HTR-8/SVneo (cell line): ENCODE measurements at places on chromosomes 7 and 10.
A peak's percentile ranks its signal among the peaks of the same experiment; 100 is the strongest.

DNA sequence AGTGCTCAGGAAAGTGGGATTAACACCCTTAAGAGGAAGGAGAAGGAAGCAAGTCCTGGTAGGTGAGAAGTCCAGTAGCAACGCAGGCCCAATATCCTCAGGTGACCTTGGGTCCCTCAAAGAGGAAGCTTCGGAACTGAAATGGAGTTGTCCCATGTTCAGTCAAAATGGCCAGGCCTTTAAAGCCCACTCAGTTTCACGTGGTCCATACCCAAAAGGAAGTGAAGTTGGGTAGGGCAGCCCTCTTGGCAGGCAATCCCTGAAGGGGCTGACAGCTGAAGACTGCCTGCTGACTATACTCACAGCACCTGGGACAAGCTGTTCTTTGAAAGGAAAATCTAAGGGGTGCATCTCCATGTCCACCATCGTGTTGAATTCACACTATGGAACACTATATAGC is 3.0 kb downstream of the GSAP start:
- no peak for DNase-seq

GRCh38 chr10:50510517-50511473 is 113.0 kb downstream of the SGMS1 start:
- no peak for DNase-seq

DNA sequence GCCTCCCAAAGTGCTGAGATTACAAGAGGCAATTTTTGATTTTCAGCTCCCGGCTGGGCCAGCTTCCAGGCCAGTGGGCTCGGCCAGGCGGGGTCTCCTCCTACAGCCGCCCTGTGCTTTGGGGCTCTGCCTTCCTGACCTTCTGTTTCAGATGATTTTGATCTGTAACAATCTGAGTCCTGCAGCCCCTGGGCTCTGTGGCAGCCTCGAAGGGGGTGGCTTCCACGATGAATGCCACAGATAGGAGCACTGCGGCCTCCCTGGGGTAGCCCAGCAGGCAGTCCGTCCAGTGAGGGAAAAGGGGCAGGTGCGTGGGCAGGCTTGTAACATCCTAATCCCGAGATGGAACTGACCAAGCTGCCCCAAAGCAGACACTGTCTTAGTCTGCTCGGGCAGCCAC is 177.5 kb downstream of the DNAJB6 start:
- no peak for DNase-seq

DNA sequence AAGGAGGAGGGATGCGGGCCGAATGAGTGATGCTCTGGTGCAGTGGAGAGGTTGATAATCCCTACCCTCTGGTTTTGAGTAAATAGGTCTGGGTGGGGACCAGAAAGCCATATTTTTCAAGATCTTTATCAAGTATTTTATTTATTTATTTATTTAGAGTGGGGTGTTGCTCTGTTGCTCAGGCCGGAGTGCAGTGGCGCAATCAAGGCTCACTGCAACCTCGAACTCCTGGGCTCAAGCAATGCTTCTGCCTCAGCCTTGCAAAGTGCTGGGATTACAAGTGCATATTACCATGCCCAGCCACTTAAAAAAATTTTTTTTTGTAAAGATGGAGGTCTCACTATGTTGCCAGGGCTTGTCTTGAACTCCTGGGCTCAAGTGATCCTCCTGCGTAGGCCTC is 21.6 kb downstream of the SVIL start:
- no peak for DNase-seq

GRCh38 chr7:132257253-132257652 is 319.0 kb downstream of the PLXNA4 start:
- DNase-seq, result no peak

- DNase-seq, result no peak
Observed at GRCh38 chr7:55774327-55775050, 88.1 kb downstream of the SEPTIN14 start.

DNA sequence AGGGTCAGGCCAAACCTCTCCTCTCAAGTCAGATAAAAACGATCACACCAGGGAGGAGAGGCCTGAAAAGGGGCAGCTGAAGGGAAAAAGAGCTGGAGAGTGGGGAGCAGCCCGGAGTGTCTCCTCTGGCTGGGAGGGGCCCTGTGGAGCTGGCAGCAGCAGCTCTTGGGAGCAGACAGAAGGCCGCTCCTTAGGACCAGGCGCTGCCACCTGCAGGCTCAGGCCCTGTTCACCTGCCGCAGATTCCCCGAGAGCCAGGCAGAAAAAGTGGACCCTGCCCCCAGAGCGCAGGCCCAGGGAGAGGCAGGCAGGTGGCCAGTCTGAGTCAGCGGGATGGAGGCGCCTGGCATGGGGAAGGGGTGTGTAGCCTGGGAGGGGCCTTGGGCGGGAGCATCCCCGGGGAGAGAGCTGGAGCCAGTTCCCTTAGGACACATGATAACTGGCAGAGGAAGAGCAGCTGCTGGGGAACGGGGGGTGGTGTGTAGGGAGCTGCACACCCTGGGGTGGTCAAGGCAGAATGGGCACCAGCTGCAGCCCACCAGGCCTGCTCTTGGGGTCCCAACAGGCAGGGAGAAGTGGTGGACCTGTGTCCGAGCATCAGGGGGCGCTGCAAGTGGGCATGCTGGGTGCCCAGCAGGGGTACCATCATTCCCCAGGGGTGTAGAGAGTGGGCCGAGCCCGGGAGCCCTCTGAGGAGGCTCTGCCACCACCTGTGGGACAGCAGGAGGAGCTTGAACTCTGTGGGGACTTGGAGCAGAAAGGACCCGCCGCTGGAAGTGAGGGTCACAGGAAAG is 177.2 kb upstream of the RHEB start:
- DNase-seq, result no peak

DNA sequence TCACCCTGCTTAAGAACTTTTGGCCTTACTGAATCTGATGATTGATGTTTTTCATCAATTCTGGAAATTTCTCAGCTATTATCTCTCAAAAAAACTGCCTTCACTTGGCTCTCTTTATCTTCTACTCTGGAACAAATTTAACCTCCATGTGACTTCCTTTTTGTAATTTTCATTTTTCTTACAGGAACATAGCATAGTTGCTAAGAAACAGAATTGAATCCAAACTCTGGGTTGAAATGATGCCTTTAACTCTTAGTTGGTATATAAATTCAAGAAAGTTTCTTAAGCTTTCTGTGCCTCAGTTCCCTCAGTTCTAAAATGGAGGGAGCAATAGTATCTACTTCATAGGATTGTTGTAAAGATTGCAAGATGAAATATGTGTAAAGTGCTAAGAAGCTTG is 19.8 kb downstream of the GPR141 start:
- DNase-seq, result no peak

- DNase-seq, result no peak
Observed at GRCh38 chr7:47185839-47186238, 396.1 kb downstream of the TNS3 start.

DNA sequence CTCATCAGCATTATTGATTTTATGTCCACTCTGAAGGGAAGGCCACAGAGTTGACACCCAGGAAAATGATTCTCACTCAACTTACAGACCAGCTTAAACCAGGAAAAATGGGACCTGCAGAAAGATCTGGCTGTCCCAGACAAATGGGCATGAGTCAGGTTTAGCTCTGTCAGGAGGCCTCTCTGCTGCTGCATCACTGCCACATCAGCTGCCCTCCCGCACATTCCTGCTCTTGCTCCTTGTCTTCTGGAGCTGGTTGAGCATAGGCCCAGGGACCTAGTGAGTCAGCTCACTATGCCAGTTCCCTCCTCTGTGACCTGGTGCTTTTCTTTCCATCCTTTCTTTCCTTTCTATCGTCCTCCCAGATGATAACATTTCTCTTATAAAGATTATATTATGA is 18.8 kb upstream of the SMNDC1 start:
- peak; percentile 50 for DNase-seq

GRCh38 chr10:845526-845925 is 86.0 kb downstream of the LARP4B start:
- no peak for DNase-seq

DNA sequence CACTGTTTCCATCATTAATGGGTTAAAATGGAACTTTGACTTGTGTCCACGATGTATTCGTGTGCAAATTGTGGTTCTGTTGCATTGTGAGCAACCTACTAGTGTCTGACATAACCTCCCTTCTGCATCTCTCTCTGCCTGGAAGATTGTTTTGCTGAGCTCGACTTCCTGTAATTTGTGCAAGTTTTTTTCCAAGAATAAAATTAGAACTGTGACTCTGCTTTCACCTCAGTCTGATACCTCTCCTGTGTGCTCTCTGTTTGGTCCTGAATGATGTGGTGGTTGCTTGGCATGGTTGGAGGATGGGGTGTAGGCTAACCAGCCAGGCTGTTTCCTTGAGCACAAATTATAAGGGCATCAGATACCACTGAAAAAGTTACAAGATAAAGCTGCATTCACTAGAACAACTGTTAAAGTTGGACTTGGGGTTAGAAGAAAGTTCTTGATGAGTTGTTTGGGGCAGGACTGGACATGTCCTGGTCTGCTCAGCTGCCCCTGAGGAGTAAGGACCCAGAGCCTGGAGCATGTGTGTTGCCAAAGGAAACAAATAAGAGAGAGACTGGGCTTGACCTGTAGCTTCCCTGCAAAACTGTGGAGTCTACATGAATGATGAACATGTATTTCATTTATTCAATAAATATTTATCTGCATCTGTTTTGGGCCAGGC is 1.9 kb upstream of the VOPP1 start:
- no peak for DNase-seq

DNA sequence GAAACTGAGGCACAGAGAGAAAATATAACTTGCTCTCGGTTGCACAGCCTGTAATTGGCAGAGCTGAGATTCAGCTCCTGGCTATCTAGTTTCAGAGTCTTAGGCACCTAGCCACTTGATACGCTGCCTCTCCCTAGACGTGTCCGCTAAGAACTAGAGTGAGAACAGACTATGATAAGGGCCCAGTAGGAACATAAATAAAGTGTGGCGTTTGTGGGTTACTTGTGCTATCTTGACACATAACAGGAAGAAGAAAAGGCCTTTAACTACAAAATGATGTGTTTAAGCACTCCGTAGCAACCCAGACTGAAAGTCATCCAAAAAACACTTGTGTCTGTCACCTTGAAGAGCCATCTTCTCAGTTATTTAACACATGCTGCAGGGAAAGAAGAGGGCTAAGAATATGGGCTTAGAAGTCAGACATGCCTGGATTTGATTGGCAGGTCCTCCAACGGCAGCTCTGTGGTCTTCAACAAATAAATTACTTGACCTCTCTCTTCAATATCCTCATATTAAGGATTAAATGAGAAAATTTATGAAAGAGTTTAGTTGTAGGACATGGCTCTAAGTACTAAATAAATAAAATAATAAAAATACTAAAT is 96.2 kb downstream of the SGMS1 start:
- no peak for DNase-seq

- no peak for DNase-seq
Observed at GRCh38 chr7:147438216-147438615, 1152.3 kb upstream of the C7orf33 start.

DNA sequence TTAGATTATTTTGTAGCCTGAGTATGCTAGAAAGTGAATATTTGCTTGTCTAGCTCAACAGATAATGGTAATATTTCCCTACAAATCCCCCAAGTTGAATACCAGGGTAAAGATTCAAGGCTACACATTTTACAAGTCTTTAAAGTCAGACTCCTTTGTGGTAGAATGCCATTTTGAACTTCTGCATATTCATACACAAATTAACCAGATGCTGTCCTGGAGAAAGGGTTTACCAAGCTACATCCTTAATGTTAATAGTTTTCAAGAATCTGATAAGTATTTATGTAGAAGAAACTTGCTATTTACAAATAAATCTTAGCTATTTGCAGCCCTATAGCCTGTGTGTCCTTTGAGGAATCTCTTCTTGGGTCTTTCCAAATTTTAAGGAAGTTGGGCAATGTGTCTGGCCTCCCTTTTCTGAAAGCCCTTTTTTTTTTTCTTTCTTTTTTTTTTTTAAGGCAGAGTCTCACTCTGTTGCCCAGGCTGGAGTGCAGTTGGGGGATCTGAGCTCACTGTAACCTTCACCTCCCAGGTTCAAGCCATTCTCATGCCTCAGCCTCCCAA is 82.6 kb downstream of the CPEB3 start:
- no peak for DNase-seq

DNA sequence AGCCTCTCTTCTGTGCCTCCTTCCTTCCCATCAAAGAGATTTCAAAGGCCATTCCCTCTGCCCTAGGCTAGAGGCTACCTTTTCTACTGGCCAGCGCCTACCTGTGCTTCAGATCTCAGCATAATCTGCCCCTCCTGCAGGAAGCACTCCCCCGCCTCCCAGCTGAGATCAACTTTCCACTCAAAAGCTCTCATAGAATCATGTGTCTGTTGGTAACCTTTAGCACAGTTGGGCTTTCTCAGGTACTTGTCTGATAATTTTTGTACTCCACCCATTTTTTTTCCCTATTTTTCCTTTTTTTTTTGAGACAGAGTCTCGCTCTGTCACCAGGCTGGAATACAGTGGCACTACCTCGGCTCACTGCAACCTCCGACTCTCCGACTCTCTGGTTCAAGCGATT is 231.0 kb upstream of the PRSS58 start:
- no peak for DNase-seq

GRCh38 chr7:66682350-66683093 is 53.8 kb downstream of the KCTD7 start:
- no peak for DNase-seq

DNA sequence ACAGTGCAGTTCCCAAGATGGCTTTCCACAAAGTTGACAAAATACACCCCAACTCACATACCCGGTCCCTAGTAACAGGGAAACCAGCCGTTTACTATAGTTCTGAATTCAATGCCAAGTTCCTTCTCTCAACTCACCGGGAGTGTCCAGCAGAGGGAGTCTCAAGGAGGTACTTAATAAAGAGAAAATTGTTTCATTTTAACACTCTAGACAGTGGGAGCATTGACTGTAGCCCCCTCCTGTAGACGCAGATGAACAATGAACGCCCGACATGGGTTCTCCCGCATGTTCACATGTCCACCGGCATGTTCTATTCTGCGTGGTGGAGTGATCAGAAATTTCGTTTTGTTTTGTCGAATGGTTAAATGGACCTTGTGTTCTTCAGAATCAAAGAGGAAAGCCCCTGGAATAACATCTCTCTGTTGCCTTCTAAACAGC is 1.9 kb downstream of the HIPK2 start:
- peak; percentile 41 for DNase-seq

DNA sequence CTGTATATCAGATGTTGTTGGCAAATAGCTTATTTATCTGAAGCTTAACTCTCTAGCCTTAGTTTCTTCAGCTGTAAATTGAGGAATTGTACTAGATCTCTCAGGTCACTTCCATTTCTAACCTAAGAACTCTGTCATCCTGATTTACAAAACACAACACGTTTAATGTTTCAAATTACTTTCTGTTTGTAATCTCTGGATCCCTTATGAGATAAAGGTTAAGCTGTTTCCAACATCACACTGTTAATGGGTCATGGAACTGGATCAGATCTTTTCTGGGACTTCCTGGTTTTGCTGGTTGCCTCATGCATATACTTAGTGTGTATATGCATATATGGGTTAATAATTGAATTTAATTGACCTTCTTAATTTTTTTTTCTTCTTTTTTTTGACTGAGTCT is 9.9 kb downstream of the SAMD8 start:
- no peak for DNase-seq
